ENCODE measurements at places on chromosomes 3 and 15.
A peak's percentile ranks its signal among the peaks of the same experiment; 100 is the strongest.

DNA sequence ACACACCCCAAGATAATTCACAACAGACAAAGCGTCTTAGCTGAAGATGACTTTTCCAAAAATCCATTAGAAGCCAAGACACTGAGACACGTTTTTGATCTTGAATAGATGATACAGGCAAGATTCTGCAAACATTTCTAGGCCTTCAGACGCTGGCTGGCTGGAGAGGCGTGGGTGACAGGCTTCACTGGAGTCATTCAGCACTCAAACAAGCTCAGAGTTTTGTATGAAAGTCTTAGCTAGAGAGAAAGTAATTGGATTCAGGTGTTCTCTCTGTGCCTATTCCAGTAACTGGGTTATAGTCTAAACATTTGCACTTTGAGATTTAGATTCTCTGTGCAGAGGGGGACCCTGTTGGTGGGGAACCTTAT, 147.7 kb upstream of the BHLHE40 start:
- DNase-seq, result no peak

- DNase-seq, result no peak
Measured at GRCh38 chr3:129599607-129600006, 6.9 kb downstream of the PLXND1 start.

DNA sequence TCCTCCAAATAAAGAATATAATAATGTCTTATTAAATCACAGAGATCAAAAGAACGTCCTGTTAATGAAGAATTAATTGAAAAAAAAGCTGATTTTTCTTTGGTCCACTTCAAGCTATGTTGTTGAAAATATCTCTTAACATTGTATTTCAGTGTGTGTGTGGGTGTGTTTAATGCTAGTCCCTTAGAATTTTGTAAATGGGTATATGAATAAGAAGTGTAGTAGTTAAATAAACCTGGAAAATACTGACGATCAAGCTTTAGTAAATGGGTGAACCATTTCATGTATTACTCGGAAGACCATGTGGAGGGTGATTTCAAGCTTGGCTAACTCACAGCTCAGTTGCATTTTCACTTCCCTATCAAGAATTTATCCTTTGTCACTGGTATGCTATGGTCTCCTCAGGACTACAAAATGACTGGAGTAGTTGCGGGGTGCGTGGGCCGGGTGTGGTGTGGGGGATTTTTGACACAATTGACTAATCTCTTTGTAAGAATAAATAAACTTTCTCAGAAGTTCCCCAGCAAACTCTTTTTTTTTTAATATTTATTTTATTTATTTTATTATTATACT, 586.4 kb downstream of the GRM7 start:
- no peak for DNase-seq

DNA sequence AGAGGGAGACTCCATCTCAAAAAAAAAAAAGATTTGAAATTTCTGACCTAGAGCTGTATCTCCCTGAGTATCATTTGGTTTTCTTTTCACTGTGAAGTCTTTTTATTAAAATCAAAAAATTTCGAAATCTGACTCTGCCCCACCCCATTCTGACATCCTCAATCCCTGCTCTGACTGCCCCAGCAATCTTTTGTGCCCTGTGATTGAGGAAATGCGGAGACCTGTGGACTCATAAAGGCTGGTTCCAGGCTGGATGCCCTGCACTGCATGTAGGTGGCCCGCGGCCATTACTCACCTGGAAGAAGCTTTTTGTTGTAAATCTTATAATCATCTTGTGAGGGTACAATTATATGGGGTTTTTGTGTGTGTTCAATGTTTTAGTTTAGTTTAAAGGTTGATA, 147.3 kb upstream of the SEMA6D start:
- no peak for DNase-seq

DNA sequence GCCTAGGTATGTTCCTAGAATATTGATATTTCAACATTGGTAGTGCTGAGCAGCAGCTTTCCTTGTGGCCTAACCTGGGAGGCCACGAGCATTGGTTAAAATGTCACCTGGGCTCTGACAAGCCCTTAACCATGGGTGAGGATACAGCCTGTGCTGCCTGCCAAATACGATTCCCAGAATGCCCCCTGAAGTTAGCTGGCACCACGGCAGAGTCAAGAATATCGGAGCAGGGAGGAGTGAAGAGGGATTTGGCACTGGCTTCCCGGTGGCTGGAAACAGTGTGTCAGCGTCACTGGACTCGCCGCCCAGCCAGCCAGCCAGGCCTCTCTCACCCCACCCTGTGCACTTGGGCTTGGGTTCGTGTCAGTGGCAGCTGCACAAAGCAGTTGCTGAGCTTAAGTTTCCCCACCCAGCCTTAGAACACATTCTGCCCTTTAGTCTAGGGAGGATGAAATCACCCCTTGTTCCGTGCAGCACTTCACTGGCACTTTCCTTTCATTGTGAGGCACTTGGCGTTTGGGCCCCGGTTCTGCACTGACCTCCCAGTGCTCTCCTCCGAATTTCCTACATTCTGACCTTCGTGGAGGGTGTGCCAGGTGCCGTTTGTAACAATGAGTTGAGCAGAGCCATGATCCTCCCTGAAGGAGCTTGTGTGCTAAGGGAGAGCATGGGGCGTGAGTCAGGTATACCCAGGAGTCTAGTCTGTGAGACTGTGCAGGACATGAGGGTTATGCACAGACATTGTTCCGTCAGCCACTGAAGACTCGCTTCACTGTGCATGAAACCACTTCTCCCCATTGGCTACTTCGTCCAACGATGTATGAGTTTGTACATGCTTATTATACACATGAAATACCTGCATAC, 152.8 kb upstream of the BHLHE40 start:
- no peak for DNase-seq

DNA sequence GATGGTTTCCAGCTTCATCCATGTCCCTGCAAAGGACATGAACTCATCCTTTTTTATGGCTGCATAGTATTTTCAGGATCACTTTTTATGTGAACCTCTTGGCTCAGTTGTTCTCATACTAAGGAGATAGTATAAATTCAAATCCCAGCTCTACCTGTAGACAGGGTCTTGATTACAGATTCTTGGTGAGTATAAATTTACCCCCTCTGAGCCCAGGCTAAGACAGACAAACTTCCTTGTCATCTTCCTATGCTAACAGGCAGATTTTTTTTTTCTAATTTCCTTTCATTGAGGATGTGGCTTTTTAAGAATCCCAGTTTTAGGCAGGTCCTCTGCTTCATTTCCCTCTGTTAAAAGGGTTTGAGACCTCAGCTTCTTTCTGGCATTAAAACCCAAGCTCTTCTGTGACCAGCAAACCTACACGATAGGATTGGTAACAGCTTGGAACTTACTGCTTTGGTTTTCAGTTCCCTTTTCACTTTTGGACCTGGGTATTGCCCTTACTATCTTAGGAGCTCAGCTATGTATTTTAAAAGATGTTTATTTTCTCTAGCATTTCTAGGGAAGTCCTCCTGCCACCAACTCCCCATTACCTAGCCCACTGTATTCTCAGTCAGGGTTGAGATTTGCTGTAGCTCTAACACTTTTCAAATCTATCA, 72.5 kb downstream of the VPS8 start:
- DNase-seq, result no peak

GRCh38 chr15:82040862-82041261, 5.0 kb downstream of the MEX3B start:
- DNase-seq, result no peak

GRCh38 chr3:8456412-8456811, 45.2 kb upstream of the LMCD1 start:
- DNase-seq, result no peak

GRCh38 chr3:27985369-27986035, 255.9 kb upstream of the CMC1 start:
- no peak for DNase-seq

GRCh38 chr3:10417847-10418246, 87.5 kb downstream of the ATP2B2 start:
- DNase-seq, result no peak

- no peak for DNase-seq
Measured at GRCh38 chr3:3633761-3634160, 165.5 kb upstream of the LRRN1 start.

- no peak for DNase-seq
Measured at GRCh38 chr15:66735909-66736305, 33.9 kb downstream of the SMAD6 start.

DNA sequence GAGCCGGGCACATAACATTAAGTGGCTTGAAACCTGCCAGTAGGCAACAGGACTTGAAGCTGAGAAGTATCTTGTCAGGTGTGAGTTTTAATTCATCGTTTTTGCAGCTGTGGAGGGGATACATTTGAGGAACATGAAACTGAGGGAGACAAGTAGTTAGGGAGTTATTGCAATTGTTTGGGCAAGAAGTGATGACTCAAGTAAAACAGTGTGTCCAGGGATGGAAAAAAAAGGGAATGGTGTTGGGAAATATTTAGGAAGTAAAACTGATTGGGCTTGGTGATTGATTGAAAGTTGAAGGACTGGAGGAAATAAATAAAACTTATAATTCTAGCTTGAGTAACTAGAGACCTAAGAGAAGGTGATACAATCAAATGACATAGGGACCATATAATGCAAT, 85.5 kb downstream of the NCEH1 start:
- DNase-seq, result no peak

GRCh38 chr15:80379693-80380092, 24.5 kb upstream of the ARNT2 start:
- no peak for DNase-seq

DNA sequence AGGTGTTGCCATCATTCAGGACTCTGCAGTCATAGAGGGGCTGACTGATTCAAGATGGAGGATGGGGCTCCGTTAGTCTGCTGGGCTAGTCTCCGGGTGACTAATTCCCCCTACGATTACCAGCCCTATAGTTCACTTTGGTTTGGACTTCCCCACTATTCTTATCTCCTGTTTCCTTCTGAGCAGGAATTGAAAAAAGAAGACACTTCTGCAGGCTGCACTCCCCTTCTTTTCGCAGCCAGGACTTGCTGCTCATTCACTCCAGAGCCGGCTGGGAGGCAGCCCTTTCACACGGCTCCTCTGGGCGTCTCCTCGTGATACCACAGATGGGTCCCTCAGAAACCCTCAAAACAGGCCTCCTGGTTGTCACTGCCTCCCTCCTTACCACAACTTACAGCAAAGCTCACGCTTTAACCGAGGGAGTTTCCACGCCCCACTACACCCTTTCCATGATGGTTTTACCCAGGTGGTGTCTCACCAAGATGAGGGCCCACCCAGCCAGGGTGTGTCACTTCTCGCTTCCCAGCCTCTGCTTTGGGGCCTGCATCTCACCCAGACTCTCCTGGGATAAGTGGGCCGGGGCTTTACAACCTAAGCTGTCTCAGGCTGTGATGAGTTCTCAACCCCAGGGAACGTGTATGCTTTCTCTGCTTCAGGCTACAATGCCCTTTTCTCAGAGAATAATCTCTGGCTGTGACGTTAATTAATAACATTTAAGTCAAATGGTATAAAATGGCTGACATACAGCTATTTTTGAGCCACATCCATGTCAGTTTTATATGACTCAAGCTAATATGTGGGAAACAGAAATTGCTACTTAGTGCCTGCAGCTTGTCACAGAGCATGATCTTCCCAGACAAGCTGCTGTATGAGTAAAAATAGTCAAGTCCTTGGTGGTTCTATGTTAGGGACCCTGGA, 11.9 kb downstream of the CX3CR1 start:
- peak; percentile 64 for DNase-seq

GRCh38 chr3:45225465-45226205, 452 bp downstream of the TMEM158 start:
- DNase-seq, result peak; percentile 48

DNA sequence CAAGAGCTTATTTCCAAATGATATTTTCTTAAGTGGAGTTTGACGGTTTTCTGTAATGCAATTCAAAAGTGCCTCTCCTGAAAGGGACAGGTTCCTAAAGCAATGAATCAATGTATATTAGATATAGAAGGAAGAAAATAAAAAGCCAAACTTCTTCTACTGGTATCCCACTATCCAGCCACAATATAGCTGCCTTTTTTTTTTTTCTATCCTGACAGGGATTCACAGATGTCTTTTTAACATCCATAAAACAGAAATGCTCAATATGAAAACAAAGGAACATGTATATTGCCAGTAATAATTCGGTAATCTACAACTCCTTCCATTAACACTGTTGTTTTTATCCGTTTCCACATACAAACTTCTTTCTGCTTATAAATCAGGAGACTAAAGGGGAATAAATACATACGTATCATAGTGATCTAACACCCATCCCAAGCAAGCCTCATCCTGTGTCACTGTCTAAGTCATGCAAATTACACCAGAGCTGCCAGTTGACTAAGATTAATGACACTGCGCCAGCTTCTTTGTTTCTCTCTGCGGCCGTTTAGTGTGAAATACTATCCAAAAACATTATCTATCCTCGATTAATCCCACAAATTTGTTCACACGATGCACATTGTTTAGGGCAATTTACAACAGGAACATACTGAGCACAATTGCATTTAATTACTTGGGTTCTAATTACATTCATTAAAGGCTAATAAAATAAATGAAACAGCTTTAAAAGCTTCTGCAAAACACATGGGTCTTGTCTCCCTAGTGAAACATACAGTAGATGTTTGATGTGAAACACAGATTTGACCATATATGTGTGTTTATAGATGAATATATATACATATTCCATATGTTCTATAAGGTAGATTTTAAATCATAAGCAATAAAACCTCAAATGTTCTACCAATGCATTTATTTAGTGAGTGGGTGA, 51.9 kb upstream of the CDIN1 start:
- no peak for DNase-seq

DNA sequence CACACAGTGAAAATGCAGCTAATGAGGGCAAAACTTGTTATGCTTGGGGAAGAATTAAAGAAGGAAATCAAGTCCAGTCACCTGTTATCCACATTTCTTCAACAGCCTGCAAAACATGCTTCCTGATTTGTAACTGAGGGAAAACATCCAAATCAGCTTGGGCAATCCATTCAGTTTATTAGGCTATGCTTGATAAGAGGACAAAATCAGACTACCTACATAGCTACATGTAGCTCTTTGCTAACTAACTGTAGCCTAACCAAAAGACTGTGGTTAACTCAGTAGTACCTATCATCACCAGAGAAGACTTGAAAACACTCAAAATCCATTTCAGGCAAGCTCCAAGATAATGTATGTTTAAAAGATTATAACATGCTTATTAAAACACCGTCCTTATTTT, 436.4 kb downstream of the SHQ1 start:
- DNase-seq, result no peak

DNA sequence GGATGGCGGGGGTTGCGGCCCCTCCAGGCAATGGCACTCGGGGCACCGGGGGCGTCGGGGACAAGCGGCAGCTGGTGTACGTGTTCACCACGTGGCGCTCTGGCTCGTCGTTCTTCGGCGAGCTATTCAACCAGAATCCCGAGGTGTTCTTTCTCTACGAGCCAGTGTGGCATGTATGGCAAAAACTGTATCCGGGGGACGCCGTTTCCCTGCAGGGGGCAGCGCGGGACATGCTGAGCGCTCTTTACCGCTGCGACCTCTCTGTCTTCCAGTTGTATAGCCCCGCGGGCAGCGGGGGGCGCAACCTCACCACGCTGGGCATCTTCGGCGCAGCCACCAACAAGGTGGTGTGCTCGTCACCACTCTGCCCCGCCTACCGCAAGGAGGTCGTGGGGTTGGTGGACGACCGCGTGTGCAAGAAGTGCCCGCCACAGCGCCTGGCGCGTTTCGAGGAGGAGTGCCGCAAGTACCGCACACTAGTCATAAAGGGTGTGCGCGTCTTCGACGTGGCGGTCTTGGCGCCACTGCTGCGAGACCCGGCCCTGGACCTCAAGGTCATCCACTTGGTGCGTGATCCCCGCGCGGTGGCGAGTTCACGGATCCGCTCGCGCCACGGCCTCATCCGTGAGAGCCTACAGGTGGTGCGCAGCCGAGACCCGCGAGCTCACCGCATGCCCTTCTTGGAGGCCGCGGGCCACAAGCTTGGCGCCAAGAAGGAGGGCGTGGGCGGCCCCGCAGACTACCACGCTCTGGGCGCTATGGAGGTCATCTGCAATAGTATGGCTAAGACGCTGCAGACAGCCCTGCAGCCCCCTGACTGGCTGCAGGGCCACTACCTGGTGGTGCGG, 1.9 kb downstream of the CHST2 start:
- DNase-seq, result peak; percentile 76

Data from activated T-cell treated with anti-CD3 and anti-CD28 coated beads for 48 hours (primary cell).